Endothelial cell of umbilical vein (primary cell): ENCODE measurements at places on chromosomes 2 and 18. TPM values are rescaled to one million over a fixed set of nuclear protein-coding genes. Genes with fewer than 3 reads are reported as not detected.

- peak; percentile 61 for DNase-seq
Measured at GRCh38 chr18:13800505-13801259, 23.3 kb upstream of the MC5R start.

GRCh38 chr18:12394428-12394827 lies 13.3 kb upstream of the PRELID3A start:
- DNase-seq: peak; percentile 26

GRCh38 chr2:8544171-8544785 lies 137.6 kb upstream of the ID2 start:
- no peak for DNase-seq

Gene FECH
- polyA plus RNA-seq: 20.9 and 25.3 TPM in 2 replicates
